Activated CD4-positive, alpha-beta T cell treated with anti-CD3 and anti-CD28 coated beads for 4 hours (primary cell): ENCODE measurements at places on chromosomes 1 and 21.

- DNase-seq: peak; percentile 66
Measured at GRCh38 chr1:39196244-39197215, 8.0 kb upstream of the MACF1 start.

DNA sequence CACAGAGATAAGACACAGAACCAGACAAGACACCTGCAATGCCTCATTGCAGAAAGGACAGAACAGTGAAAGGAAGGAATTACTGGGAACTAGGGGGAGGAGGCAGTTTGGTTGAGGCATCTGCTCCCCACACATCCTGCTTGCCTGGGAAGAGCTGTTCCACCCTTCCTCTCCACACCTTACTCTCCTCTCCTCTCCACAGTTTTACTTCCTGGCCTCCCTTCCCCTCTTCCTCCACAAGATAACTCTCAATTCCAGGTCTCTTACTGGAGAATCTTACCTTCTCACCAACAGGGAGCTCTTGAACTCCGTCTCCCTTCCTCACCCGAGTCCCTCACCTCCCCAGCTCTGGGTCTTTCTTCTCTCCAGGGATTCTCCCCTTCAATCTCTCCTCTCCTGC lies 2.1 kb downstream of the ELOVL1 start:
- DNase-seq: no peak

DNA sequence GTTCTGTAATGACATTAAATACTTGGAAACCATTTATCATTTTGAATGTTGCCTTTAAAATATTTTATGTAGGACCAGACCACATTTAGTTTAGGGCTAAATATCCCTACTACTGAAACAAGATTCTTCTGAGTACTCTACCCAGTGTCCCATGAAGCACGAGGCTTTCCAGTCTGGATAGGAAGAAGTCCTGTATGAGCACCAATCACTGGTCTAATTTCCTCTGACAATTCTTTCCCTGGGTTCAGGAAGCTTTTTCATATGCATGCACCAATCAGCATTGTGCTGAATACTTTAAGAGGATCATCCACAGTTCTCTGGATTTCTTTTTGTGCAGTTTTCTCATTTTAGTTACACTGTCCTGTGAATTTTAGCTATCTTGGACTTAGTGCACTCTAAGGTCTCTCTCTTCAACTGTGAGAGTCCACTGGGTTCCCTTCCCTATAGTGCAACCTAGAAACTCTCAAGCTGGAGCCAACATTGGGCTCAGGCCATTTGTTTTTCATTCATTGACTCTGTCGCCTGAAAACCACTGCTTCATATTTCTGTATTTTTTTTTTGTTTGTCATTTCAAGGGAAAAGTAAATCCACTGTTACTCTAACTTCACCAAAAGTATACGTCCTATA lies 45.9 kb downstream of the TUT4 start:
- no peak for DNase-seq

- DNase-seq: no peak
Measured at GRCh38 chr1:228207381-228207810, 448 bp upstream of the OBSCN start.

DNA sequence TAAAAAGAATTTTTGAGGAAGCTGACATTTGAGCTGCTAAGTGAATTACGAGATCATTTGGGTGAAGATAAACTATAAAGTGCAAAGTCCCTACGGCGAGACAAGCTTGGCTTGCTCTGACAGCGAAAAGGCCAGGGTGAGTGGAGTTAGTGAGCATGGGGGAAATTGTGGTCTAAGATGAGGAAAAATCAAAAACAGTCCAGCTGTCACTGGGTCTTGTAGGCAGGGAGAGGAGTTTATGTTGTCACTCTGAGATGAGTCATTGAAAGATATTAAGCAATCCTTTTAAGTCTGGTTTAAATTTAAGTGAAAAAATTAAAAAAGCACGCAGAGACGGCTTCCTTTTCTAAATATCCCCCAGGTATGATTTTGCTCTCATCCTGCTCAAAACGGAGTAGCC lies 601.9 kb downstream of the MRPL39 start:
- no peak for DNase-seq

GRCh38 chr21:41520560-41521442 lies 12.8 kb upstream of the TMPRSS2 start:
- no peak for DNase-seq

- no peak for DNase-seq
Measured at GRCh38 chr1:12661606-12662219, 17.8 kb downstream of the AADACL4 start.

DNA sequence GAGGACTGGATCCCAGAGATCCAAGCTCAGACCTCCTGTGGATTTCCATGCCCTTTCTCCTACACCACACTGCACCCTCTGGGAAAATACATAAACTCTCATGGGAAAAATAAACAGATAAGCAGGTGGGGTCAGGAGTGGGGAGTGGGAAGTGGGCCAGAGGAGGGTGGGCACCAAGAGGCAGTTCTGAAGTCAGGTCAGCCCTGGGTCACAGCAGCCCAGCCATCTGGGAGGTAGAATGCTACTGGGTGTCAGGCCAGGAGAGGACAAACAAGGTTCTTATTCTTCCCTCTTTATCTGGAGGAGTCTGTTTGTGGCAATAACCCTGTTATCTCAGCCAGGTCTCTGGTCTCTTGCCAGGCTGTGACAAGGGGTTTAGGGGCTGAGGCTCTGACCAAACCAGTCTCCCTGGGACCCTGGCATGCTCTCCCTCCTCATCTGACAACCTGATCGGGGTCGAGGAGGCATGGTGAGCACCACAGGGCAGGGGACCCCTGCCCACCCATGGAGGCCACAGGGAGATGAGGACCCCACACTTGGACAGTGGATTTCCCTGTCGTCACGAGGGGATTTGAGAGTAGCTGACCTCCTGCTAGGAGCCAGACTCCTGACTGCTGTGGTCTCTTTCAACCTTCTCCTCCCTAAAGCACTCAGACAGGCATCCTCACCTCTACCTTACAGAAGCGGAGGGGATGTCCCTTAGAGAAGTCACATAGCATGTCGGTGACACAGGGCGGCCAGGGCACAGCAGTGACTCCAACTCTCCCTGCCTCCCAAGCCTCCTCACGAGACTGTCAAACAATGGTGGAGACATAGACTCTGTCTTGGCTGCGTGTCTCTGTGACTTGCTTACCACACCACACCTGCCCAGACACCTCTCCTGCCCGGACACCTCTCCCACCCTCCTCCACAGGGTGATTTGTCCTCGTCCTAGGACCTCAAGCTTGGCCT lies 51.3 kb upstream of the IFFO2 start:
- DNase-seq: no peak

GRCh38 chr1:110864287-110864686 lies 8.7 kb upstream of the CD53 start:
- no peak for DNase-seq

DNA sequence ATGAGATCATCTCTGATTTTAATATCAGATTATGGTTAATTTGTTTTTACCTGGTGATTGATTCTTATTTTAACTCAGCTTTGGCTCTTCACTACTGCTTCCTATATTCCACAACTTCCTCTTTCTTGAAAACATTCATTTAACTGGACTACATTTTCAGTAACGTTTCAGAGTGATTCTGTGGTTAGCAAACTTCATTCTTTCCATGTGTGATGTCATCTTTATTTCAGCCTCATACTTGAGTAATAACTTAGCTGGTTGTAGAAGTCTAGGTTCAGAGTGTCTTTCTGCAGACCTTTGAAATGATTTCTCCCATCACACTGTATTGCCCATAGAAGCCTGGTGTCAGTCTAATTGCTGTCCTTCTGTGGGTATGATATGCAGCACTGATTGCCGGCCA lies 36.0 kb upstream of the SLC35F3 start:
- no peak for DNase-seq

DNA sequence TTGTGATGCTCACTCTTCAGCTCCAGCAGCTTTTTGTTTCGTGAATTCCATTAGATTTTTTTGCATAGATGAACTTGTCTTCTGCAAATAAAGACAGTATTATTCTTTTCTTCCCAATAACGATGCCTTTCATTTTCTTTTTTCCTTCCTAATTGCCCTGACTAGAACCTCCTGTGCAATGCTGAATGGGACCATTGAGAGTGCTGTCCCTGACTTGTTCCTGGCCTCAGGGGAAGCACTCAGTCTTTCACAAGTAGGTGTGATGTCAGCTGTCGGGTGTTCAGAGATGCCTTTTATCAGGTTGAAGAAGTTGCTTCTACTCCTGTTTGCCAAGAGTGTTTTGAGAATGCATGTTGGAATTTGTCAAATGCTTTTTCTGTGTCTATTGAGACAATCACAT lies 64.3 kb upstream of the ADARB1 start:
- no peak for DNase-seq

DNA sequence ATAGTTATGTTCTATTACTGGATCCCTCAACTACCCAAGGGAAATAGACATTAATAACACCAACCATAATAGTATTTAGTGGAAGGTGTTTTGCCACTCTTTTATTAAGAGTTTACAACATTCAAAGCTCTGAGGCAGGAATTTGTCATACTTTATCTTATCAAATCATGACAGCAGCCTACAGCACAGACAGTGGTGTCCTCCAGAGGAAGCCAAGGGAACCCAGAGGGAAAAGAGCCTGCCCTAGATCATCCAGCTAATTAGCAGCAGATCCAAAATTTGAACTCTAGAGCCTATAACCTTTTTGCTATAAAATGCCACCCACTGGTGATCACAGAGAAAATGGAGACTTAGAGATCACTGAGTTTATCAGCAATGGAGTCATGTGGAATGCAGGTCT lies 18.2 kb downstream of the VAV3 start:
- no peak for DNase-seq
